ENCODE measurements at places on chromosomes 3 and 15.
A peak's percentile ranks its signal among the peaks of the same experiment; 100 is the strongest.

- DNase-seq, result no peak
Measured at GRCh38 chr15:26686547-26687187, 86.2 kb downstream of the GABRB3 start.

DNA sequence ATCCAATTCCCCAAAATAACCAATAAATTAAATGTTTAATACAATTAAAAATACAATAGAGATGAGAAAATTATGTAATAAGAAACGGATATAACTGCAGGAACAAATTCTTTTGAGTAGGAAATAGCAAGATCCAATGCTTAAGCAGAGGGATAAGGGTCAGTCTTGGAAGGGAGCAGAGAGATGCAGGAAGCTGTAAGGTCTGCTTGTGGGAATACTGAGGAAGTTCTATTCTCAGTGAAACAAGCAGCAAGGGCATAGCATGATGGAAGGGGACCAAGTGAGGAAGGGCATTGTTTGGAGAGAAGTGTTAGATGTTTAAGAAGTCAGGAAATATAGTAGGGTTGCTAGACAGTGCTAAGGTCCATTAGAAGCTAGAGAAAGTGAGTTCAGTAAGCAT, 409.0 kb downstream of the TBC1D5 start:
- DNase-seq, result no peak

DNA sequence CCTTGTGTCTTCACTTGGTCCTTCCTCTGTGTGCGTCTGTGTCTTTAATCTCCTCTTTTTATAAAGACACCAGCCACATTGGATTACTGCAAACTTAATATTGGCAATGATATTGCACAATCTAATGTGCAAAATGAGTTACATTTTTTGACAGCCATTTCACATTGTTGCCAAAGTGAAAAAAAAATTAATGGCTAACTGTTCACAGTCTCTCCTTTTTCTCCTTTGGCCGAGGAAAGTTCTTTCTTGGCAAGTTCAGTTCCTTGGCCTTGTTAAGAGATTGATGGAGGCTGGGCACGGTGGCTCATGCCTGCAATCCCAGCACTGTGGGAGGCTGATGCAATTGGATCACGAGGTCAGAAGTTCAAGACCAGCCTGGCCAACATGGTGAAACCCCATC, 62.2 kb upstream of the ZNF280D start:
- no peak for DNase-seq

DNA sequence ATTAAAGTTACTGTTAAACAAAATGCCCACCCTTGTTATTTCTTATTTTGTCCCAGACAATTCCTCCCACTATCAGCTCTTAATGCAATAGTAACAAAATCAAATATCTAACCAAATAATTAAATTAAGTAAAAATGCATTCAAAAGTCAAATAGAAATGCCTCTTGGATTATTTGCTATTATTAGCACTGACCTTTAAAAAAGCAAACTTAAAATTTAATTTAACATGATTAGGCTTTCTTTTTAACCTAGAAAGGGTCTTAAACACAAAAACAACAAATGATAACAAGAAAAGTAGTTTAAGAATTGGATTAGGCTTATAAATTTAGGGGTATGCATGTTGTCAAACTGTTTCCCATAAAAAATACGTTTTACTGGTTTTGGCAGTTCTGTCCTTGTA, 159.8 kb downstream of the CBLB start:
- no peak for DNase-seq

DNA sequence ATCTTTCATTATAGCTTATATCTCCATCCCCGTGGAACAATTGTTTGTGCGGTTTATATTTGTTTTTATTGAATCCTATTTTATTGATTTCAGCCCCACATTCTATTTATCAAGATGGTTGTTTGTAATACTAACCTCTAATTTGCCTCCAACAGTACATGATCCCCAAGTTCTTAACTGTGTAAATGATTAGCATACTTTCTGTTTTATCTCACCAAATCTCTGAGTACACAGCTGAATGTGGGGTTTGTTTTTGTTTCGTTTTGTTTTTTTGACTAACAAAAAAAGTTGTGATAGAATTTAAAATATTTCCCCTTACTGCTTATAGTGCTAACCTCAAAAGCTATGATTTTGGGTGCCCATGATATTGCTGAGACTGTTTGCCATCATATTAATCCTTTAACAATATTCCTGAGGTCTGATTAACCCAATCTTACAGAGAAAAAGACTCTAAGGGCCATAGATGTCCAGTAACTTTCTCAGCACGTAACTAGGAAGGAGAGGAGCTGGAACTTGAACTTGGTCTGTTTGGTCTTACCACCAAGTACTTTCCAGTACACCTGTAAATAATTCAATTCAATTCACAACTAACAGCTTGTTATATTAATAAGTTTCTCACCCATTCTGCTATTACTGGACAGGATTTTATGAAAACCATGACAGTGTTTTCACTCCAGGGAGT, 789.8 kb downstream of the TUSC7 start:
- DNase-seq, result no peak

GRCh38 chr3:126913524-126913923, 69.4 kb upstream of the PLXNA1 start:
- no peak for DNase-seq

GRCh38 chr15:99994849-99995248, 261.6 kb upstream of the LYSMD4 start:
- no peak for DNase-seq

GRCh38 chr15:63517628-63518027, 13.2 kb downstream of the USP3 start:
- peak; percentile 29 for DNase-seq

- no peak for DNase-seq
Measured at GRCh38 chr3:150303768-150304167, 104.3 kb upstream of the TSC22D2 start.

- no peak for DNase-seq
Measured at GRCh38 chr3:129324855-129325254, 46.2 kb downstream of the HMCES start.

DNA sequence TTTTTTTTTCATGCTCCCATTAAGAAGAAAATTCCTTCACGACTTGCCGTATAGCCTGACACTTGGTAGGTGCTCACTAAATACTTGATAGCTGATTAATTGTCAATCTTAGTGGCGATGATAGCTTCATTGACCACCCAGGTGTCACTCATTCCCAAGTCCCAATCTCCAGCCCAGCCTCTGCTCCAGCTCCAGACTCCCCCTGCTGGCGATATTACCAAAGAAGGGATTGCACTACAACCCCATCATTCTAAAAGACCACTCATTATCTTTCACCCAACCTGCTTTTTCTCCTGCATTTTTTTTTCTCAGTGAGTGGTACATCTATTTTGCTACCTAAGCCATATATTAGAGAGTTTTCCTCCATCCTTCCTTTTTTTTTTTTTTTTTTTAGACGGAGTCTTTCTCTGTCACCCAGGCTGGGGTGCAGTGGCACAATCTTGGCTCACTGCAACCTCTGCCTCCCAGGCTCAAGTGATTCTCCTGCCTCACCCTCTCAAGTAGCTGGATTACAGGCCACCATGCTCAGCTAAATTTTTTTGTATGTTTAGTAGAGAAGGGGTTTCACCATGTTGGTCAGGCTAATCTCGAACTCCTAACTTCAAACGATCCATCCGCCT, 19.5 kb upstream of the COMMD2 start:
- peak; percentile 70 for DNase-seq

- peak; percentile 62 for DNase-seq
Measured at GRCh38 chr3:122890077-122890719, 95.3 kb downstream of the SLC49A4 start.

GRCh38 chr15:55319537-55320237, 665 bp downstream of the PIGB start:
- no peak for DNase-seq

DNA sequence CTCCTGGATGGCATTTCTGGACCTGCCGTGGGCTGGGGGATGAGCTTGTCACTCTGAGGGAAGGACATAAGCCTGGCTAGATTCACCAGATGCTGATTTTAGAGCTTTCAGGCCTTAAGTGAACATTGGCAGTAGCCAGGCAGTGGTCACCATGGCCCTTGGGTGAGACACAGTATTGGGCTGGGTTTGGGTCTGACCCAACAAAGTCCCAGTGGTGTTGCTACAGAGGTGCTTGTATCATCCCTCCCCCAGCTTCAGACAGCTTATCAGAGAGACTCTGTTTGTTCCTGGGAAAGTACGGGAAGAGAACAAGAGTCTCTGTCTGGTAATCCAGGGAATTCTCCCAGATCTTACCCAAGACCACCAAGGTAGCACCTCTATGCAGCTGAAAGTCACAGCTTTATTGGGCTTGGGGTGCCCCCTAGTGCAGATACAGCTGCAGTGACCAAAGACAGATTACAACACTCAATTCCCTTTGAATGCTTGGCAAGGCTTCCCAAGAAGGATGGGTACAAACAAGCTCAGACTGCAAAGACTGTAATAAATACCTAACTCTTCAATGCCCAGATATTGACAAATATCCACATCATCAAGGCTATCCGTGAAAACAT, 9.8 kb upstream of the RUVBL1 start:
- peak; percentile 40 for DNase-seq

GRCh38 chr3:114727373-114727772, 419.7 kb downstream of the ZBTB20 start:
- no peak for DNase-seq

GRCh38 chr15:89870688-89871288, 23.0 kb downstream of the AP3S2 start:
- DNase-seq, result no peak

GRCh38 chr15:88799341-88799740, 3.9 kb upstream of the ACAN start:
- no peak for DNase-seq

- no peak for DNase-seq
Measured at GRCh38 chr3:81308306-81308705, 453.1 kb downstream of the GBE1 start.

DNA sequence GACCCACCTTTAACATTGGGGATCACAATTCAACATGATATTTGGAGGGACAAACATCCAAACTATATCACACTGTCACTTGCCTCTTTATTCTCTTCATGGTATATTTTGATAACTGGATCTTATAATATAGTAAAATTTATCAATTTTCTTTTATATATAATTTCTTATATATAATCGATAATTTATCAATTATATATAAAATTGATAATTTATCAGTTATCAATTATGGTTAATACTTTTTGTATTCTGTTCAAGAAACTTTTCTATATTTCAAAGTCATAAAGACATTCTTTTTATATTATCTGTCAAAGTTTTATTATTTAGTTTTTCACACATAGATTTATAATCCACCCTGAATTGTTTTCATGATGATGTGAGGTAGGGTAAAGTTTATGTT, 132.9 kb downstream of the ZNF280D start:
- DNase-seq, result no peak

GRCh38 chr3:172506094-172506493, 17.1 kb downstream of the TNFSF10 start:
- no peak for DNase-seq

- DNase-seq, result no peak
Measured at GRCh38 chr15:27714675-27715074, 384.4 kb downstream of the OCA2 start.

- no peak for DNase-seq
Measured at GRCh38 chr3:38455639-38456430, 2.1 kb downstream of the ACVR2B start.

DNA sequence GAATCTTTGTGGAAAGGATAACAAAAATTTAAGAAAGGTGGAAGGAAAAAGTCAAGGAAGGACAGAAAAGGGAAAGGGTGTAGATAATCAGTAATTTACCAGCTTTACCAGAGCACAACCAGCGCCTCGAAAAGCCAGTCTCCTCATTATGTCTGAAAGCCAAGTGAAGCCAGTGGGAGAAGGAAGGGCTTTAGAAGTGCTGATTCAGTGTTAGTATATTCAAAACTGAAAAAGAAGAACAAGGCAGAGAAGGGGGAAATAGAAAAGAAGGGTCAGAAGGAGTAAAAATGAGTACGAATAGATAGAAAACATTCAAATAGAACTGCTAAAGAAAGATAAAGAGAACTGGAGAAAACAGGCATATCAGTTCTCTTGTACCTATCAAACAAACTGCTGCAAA, 4.1 kb downstream of the PBRM1 start:
- DNase-seq, result no peak

- DNase-seq, result no peak
Measured at GRCh38 chr3:119647171-119647570, 13.2 kb downstream of the POPDC2 start.

DNA sequence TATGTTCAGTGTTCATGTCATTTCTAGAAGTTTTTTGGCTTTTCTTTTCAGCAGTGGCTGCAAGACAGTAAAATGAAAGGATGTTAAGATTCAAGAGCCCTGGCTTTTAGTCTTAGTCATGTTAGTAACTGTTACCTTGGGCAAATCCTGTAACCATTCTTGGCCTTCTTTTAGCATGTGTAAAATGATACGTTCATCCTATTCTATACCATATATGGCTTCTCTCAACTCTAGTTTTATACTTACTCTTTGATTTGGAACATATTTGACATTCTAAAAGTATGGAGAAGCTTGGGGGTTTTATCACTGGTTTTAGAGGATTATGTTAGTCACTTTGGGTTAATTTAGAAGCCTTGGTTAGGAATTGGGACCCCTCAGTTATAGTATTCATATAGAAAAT, 20.1 kb downstream of the GTF2E1 start:
- no peak for DNase-seq

DNA sequence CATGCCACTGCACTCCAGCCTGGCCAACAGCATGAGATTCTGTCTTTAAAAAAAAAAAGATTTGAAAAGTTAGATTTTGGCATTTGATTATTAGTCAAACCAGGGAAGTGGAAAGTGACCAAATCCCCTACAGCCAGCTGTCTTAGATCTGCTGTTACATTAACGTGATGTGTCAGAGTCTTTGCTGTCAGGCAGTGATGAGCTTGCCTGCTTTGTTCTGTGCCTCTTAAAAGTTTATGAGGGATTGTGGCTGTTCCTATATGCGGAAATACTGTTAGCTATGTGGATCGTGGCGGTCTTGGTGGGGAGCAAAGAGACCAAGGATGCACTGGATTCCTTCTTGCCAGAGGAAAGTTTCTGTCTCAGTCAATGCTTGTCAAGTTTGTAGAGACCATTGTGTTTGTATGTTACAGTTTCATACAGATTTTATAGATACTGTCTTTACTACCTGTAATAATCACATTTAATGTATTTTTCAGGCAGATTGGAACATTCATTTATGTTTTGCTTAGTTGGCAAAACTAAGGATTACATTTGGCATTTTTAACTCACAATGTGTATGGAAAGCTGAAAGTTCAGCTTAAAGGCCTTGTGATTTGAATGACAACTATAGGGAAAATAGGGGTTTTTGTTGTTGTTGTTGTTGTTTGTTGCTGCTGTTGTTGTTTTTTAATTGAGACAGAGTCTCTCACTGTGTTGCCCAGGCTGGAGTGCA, 137.4 kb downstream of the VPS8 start:
- peak; percentile 10 for DNase-seq

GRCh38 chr15:20340331-20340811, 201.2 kb downstream of the GOLGA6L6 start:
- DNase-seq, result peak; percentile 89

- DNase-seq, result no peak
Measured at GRCh38 chr3:60015032-60015705, 965.3 kb upstream of the CFAP20DC start.

DNA sequence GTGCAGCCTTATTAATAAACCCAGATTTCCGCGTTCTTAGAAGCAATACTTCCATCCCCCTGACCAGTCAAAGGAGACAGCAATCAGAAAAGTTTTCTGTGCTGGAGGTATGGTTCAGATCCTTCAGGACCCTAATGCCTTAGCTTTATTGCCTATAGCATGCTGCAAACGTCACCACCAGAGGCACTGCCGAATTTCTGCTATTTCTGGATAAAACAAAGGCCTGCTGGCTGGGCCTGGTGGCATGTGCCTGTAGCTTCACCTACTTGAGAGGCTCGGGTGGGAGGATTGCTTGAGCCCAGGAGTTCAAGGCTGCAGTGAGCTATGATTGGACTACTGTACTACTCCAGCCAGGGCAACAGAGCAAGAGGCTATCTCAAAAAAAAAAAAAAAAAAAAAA, 407.2 kb downstream of the FOXP1 start:
- DNase-seq, result no peak

GRCh38 chr3:185582871-185583270, 3.2 kb upstream of the SENP2 start:
- DNase-seq, result no peak

Data from hepatocyte (in vitro differentiated cells).